Endodermal cell (in vitro differentiated cells): ENCODE measurements at places on chromosomes 11 and 22. TPM values are rescaled to one million over a fixed set of nuclear protein-coding genes. Genes with fewer than 3 reads are reported as not detected.

DNA sequence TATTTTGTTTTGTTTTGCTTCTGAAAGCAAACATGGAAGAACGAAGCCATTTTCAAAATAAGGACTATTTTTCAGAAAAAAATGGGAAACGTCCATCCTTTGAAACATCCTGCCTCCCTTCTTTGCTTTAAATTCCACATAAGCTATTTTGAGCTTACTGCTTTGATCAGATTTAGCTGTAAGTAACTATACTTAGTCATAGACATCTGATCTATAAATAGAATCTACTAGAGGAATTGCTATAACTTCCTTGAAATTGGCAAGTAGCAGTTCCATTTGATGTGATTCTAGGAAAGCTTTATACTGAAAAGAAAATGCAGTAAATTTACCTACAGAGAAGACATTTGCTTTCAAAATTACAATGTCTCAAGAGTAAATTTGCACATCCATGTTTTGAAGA, 305.8 kb downstream of the TTC28 start:
- DNase-seq, result no peak

Gene ADORA2A
- 3.6 and 4.1 TPM in 2 replicates for total RNA-seq

GRCh38 chr22:30823015-30823370, 128.3 kb downstream of the OSBP2 start:
- peak; percentile 82 for DNase-seq

- DNase-seq, result no peak
Measured at GRCh38 chr22:46469711-46470110, 67.7 kb downstream of the CELSR1 start.

Gene FAM118A
- total RNA-seq, result 45.6 to 47.9 TPM (median 46.3 TPM) in 3 replicates

GRCh38 chr11:94974178-94974577, 669 bp downstream of the KDM4D start:
- DNase-seq, result no peak

Gene SPON1
- total RNA-seq, result 0.13 to 0.73 TPM (median 0.17 TPM) in 3 replicates

Gene PANX3
- total RNA-seq, result not detected in 3 replicates

Gene DEPDC5
- 23.8 to 38.4 TPM (median 31.9 TPM) in 3 replicates for total RNA-seq

DNA sequence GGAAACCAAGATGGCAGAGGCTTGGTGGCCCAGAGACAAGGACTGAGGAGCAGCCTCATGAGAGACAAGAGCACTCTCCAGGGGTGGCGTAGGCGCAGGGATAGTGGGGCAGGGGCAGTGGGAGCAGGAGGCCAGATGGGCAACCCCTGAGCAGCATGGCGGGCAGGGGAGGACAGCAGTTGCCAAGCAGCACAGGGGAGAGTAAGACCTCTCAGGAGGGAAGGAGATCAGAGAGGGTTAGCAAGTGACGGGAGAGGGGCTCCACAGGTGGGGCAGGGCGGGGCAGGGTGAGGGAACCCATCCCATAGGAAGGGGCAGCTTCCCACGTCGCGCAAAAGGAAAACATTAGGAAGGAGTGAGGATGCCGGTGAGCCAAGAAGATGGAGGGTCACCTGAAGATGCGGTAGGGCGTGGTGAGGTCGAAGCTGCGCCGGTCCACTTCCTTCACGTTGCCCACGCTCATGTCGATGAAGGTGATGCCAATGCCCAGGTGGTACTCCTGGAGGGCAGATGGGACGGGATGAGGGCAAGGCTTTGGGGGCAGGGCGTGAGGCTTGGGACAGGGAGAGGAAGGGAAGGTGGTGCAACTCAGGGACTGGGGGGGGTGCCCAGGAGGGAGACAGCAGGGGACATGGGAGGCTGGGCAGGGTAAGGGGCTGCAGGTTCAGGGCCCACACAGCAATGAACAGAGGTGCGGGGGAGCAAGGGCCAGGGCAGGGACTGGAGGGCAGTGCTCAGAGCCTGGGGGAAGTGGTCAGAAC, 35.4 kb upstream of the PDE2A start:
- DNase-seq, result no peak

- DNase-seq, result no peak
Measured at GRCh38 chr22:17537155-17537554, 26.1 kb upstream of the SLC25A18 start.

Gene CEP164
- 30.4 and 33.6 TPM in 2 replicates for total RNA-seq

DNA sequence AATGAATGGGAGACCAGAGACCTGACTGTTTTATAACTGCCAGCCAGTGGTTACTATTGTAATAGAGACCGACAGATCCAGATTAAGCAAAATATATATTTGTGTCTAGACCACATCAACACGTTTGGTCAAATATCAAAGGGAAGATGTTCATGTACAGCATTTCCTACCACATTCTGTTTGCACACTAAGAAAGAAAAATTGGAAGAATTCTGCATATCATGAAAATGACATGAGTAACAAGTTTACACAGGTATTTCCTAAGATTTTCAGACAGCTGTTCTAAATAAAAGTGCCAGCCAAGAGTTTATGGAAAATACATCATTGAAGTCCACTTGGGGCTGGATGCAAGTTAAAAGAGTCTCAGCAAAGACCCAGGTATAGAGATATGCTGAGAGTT, 145.5 kb upstream of the ANO3 start:
- no peak for DNase-seq

GRCh38 chr11:46963844-46964243, 27.3 kb downstream of the CSTPP1 start:
- no peak for DNase-seq

DNA sequence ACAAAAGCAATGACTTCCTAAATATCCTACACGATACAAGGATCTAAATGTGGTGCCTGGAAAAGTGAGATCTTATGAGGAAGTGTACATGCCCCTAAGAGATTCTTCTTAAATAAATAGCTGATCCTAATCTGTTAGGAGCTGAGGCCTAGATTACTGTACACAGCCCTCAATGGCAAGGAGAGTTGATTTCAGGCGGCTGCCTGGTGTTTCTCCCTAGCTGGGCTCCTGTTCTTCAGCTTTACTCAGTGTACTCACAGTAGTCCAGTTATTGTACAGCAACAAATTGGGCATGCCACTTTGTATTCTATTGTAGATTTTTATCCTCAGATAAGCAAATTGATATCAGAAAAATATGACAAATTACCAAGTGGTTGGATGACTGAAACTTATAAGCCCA, 358.2 kb upstream of the PDGFD start:
- DNase-seq, result no peak

DNA sequence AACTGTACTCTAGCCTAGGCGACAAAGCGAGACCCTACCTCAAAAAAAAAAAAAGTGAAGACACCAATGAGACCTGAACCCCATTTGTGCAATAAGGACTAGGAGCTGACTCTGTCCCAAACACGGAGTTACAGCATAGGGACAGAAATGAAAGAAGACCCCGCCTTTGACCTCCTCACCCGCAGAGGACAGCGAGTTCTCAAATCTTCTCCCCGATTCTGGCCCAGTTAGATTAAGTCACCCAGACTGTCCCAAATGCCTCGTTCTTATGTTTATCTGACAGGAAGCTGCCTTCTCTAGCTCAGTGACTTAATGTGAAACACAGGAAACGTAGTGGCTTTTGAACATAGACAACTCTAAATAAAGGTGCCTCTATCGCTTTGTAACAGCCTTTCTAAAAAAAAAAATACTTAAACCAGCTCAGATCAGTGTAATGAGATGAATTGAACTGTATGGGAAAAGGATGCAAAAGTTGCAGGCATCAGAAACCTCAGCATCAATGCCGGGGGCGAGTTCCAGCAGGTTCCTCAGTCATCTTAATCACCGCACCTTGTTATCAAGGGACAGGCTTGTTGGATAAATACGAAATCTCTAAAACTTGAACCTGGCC, 10.6 kb downstream of the MYH9 start:
- no peak for DNase-seq

Gene RIC3
- total RNA-seq, result 19.9 and 25.3 TPM in 2 replicates

DNA sequence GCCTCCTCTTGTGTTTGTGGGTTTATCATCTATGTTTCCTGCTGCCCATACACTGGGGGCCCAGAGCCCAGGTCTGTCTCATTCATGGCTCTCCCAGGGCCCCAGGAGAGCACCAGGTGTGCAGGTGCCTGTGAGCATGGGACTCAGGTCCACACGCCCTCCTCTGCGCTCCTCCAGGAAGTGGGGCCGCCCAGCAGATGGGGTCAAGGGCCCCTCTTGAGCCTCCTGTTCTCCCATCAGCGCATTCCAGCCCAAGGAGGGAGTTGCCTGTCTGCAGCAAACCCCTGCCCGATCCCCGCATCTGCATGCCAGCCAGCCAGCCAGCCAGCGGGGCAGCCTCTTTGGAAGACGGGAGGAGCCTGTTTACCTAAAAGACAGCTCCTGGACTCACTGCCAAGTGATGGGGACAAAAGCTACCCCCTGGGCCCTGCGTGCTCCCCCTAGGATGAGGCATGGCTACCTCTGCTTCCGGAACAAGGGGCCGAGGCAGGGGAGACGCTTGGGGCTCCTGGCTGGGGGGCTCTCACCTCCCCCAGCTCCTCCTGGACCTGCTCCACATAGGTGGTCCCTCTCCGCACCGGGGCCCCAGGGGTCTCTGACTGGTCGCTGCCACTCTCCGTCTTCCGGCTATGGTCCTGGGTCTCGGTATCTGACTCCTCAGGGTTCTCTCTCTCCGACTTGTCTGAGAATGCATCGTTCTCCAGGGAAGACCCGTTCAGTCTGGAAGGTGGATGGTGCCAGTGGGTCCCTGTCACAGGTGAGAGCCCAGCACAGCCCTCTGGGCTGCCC, 49.7 kb upstream of the CARS1 start:
- DNase-seq, result peak; percentile 58

Gene SCN3B
- 0.68 and 0.90 TPM in 2 replicates for total RNA-seq

DNA sequence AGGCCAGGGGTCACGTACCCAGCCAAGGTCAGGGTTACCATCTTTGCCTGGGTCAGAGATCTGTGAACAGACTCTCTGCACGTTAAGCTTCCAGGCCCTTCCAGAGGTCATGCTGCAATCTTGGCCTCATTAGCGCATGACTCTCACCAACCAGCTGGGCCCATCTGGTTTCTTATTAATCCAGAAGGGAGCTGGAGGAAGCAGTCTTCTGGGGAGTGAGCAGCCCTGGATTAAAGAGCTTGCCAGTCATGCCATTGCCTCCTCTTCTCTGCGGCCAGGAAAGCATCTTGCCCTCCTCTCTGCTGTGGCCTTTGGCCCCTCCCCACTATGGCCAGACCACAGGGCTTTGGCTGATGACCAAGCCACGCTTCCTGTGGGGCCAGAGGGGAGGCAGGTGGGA, 57.4 kb downstream of the CHST1 start:
- peak; percentile 29 for DNase-seq

Gene IL17REL
- 0.07 TPM in 1 of 2 replicates, not detected in the other for total RNA-seq

DNA sequence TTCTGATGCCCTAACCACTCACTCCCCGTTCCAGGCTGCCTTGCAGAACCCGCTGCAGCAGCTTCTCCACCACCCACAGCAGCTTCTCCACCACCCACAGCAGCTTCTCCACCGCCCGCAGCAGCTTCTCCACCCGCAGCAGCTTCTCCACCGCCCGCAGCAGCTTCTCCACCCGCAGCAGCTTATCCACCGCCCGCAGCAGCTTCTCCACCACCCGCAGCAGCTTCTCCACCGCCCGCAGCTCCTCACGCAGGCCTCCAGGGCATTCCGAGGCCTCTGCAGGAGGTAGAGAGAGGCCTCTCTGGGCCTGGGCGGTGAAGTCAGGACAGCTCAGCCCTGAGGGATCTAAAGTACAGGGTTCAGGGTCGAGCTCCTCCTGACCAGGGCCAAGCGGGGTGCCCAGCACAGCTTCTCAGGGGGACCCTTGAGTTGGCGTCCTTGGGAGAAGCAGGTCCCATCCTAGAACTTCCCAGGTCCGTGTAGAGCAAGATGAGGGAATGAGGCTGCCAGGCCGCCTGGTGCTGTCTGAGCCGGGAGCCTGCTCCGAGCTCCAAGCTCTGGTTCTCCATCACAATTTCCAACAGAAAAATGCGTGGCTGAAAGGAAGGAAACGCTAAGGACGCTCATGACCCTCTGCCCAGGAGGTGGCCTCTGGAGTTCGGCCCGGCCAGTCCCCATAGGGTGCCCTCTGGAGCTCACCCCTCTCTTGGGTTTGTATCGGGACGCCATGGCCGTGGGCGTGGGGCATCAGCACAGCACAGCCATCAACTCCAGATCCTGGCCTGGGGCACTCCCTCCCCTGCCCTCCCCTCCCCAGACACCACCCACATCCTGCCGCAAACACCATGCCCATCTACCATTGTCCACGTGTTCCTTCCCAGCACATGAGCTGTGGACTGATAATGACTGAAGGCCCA, 528.6 kb downstream of the BRD1 start:
- DNase-seq, result no peak

Gene LMO1
- 0.46 to 1.5 TPM in 2 of 3 replicates, not detected in the other for total RNA-seq
